ENCODE measurements at places on chromosomes 5 and 9.

GRCh38 chr5:1881731-1882336 lies 891 bp downstream of the IRX4 start:
- no peak for DNase-seq

GRCh38 chr5:138528744-138529469 lies 14.1 kb downstream of the ETF1 start:
- no peak for DNase-seq

- no peak for DNase-seq
These were observed 32.3 kb upstream of the KIF2A start for GRCh38 chr5:62273687-62274086.

- no peak for DNase-seq
These were observed 12.3 kb upstream of the PPP2R2B start for GRCh38 chr5:146890731-146891440.

- DNase-seq, result peak; percentile 39
These were observed 20.4 kb upstream of the ZNF354B start for GRCh38 chr5:178839319-178839704.
